Fibroblast of mammary gland (primary cell): ENCODE measurements at places on chromosomes 6 and 20.
A peak's percentile ranks its signal among the peaks of the same experiment; 100 is the strongest.

DNA sequence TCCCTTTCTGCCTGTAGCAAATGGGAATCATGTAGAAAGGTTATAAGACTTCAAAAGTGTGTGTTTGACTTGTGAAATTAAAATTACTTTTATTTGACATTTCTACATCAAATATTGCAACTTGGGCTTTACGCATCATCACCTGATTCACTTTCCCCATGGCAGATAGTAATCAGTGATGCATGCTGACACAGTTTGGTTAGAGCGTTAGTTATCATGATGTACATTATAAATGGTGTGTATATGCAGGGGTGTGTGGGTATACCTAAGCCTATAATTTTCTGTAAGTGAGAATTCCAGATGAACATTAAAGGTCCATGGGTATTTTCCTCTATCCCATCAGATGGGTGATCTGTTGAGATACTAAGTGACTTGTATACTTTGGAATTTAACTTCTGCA, 141.5 kb downstream of the KLHL32 start:
- no peak for DNase-seq

DNA sequence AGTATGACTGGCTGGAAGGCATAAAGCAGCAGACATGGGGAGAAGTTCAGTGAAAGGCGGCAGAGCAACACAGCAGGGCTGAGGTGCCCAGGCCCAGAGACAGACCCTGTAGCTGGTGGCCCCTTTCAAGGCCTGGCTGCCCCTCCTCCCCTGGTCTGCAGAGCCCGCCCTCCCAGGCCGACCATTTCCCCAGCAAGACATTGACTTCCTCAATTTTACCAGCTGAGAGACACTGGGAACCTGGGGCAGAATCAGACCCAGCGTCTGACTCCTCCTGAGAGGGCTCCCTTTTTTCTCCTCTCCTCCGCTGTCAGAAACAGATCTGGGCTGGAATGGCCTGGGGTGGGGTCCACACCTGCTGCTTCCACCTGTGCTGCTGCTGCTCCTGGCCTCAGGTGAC, at the start of gene TREML4:
Gene TREML4 (plus strand): TSS at position 254 of the 400 bp plus-strand sequence. CDS start 79 bp downstream, at position 333.
- DNase-seq: no peak

DNA sequence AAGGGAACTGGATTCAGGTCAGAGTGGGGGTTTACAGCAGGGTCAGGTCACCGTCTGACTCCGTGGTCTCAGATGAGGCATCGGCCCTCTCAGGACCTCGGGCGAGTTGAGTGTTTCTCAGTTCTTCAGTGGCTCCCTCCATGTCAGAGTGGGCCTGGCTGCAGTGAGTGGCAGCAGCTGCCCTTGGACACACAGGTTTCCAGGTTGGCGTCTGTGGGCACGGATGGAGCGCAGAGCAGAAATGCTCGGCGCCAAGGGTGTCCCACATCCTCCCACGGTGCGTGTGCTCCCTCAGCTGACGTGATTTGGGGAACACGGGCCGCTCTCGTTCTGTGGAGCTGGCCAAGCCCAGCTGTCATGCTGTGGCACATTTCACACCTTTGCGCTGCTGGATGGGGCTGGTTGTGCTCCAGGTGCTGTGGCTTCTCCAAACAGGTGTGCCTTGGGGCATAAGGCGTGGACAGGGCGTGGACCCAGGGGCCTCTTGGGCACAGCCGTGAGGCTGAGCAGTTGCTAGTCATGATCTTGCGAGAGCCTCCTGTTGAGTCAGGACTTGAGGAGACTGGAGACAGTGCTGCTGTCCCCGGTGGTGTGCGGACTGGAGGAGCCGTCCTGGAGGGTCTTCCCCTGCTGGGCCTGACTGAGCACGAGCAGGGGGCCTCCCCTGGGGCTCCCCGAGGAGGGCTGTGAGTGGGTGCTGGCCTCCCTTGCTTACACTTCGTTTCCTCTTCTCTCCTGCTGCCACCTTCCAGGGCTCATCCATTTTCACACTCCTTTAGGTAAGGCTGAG, 9.5 kb upstream of the DNAJC5 start:
- DNase-seq: no peak

GRCh38 chr6:24545183-24545582, 50.4 kb downstream of the ALDH5A1 start:
- DNase-seq: no peak

DNA sequence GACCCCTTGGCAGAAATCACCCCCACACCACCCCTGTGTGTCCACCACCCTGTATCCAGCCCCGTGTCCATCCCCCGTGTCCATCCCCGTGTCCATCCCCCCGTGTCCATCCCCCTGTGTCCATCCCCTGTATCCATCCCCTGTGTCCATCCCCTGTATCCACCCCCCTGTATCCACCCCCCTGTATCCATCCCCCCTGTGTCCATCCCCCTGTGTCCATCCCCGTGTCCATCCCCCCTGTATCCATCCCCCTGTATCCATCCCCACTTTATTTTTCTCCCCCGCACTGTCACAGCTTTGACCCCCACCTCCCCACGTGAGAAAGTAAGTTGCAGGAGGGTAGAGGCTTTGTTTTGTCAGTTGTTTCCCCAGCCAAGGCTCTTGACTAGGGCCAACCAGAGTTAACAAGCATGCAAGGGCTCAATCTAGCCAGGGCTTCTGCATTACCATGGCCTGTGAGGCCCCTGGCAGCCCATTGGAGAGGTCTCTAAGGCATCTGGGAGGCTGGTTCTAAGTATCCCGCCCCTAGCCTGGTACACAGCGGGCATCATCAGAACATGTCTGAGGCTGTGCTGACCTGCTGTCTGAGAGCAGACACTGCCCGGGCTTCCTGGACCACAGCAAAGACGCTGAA, 18.1 kb upstream of the SIRPA start:
- no peak for DNase-seq

DNA sequence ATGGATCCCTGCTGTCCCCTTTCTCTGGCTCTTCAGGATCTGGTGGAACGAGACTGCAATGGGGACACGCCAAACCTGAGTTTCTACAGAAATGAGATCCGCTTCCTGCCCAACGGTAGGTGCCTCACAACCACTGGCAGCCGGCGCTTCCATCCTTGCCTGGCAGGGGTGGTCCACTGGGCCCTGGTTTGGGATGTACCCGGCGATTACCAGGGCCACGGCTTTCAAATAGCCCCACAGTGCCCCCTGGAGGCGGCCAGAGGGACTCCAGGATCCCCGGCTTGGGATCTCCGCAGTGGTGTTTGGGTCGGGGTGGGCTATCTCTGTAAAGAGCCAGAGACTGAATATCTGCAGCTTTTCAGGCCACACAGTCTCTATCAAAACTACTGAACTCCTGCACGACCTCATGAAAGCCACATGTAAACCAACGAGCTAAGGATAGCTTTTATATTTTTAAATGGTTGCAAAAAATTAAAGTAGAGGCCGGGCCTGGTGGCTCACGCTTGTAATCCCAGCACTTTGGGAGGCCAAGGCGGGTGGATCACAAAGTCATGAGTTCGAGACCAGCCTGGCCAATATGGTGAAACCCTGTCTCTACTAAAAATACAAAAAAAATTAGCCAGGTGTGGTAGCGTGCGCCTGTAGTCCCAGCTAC, 3.7 kb downstream of the OGFR start:
- peak; percentile 54 for DNase-seq

- DNase-seq: no peak
Measured at GRCh38 chr20:4036351-4036750, 21.0 kb upstream of the RNF24 start.

DNA sequence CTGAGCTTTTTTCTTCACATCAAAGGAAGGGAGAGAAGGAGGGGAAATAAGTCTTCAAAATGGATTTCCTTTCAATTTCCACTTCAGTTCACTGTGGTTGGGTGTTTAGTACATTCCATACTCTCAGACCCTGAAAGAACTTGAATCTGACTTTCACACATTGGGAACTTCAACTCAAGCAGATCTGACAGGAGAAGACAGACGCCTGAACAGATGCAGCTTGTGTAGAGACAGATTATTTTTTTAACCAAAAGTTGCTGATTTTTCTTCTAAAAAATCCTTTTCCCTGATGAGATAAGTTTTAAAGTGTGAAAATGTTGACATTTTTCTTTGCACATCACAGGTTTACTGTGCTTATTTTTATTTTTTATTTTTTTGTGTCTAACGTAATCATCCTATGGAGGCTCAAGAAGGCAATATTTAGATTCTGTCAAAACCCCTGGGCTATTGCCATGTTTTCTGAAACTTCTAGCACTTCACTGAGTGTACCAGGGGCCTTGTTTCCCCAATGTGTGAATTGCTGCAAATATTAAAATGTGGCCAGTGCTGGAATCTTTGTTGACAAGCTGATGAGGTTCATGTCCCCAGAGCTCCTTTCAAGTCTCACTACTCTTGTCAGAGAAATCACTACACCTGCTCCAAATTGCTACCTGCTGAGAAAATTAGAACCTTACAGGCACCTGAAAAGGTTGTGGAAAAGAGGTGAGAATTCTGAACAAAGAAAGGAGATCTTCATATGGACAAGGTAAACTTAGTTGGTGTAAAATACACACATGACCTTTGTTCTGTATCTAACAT, 214.8 kb upstream of the BTBD3 start:
- no peak for DNase-seq

- no peak for DNase-seq
Measured at GRCh38 chr6:168124158-168124557, 45.1 kb upstream of the FRMD1 start.

DNA sequence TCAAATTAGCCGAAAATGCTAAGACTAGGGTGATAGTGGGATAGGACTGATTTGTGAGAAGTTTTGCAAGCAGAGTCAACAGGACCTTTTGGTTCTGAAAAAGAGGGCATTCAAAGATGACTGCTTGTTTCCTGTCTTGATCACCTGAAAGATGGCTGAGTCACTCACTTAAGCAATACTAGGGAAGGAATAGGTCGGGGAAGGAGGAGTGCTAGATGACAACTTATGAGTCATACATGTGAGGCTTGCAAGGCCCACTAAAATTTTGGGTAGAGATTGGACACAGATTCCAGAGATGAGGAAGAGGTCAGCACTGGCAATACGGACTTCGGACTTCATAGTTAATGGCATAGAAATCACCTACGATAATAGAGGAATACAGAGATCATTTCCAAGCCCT, 89.2 kb downstream of the FAM83B start:
- DNase-seq: peak; percentile 75

GRCh38 chr20:43185901-43186300, 3.8 kb downstream of the PTPRT start:
- no peak for DNase-seq

- no peak for DNase-seq
Measured at GRCh38 chr20:43513372-43513930, 6.0 kb downstream of the L3MBTL1 start.

DNA sequence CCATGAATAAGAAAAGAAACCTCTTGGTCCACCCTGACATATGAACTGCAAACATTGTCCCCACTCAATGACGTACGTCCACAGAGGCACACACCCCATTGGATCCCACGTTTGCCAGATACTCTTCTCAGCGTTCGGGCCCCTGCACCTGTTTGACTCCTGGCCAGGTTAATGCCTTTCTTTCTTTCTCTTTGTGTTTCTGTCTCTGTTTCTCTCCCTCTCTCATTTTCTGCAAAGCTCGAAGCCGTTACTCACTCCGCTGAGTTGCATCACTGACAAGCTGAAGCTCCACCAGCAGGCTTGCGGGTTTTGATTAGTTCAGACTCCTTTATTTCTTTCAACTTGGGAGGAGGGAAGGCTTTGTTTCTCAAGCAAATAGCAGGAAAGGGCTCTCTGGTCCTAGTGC, 135.5 kb upstream of the SUPT3H start:
- no peak for DNase-seq

- DNase-seq: no peak
Measured at GRCh38 chr20:24730750-24731149, 218.3 kb upstream of the CST7 start.

DNA sequence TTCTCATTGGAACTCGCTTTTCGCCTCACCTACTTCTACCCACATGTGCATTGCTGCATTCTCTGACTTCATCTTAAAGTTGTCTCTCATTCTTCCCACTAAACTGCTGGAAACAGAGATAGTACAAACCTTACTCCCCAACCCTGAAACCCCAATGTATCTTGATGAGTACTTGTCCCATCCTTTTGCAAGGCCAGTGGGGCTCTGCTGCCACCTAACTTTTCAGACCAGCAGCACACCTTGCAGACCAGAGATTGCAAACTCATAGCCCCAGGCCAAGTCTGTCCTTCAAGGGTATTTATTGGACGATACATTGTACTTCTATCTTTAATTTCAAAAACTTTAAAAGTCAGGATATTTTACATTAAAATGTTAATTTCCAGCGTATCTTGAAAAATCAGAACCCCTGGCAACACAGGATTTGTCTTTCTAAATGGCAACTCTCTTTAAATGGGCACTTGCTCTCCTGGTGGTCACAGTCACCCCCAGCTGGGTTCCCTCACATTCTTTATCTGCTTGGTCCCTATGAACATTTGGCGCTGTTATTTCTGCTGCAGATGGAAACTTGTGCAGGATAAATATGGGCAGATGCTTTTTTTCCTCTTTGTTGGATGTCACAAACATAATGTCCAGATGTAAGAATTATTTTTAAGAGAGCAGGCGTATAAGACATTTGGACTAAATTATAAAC, 83.9 kb downstream of the SOD2 start:
- DNase-seq: peak; percentile 58

DNA sequence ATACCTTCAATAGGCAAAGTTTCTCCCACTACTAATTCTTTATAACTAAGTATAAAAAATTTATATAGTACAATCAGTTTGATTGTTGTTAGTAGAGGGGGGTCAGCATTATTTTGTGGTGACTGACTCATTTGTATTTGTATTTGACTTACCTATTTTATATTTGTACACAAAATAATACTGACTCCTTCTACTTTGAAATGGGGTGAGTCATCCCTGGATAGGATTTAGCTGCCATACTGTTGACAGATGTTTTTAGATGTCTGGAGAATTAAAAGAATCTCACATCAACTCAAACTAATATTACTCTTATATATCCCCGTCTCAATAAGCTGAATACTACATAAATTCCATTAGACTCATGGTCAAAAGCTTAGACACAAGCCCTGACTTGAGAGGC, 114.9 kb downstream of the FRK start:
- peak; percentile 6 for DNase-seq

DNA sequence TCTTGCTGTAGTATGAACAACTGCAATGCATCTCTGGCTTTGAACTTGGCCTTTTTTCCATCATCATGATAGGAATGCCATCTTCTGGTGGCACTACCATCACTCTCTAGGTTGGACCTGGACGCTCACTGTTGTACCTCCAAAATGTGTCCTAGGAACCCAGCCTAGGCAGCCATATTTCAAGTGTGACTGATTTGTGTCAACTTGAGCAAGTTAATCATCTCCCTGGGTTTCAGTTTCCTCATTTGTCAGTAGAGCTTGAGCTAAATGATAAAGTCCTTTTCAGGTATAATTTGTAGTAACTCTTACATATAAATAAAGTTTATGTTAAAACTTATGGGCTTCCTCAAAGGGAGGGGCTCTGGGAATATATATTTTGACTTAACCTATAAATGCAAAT, 241.7 kb upstream of the CEP162 start:
- DNase-seq: no peak

GRCh38 chr20:22379472-22379871, 204.9 kb downstream of the FOXA2 start:
- DNase-seq: peak; percentile 79

DNA sequence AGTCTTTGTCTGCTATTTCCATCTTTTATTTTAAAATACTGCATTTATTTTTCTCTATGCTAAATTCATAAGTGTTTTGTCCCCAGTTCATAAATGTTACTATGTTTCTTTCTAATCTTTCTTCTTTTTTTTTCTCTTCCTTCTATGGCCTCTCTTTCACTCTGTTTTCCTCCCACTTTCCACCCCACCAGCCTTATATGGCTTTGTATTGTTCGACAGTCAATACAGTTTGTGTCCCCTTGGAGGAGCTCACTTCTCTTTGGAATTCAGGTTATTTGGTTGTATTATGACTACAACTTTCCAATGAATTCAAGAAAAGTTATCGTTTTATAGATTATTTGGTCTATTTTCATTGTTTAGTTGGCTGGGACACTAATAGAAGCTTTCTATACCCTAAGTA, 393.5 kb downstream of the NKAIN2 start:
- DNase-seq: peak; percentile 5
